ENCODE measurements at places on chromosomes 16 and 17.

DNA sequence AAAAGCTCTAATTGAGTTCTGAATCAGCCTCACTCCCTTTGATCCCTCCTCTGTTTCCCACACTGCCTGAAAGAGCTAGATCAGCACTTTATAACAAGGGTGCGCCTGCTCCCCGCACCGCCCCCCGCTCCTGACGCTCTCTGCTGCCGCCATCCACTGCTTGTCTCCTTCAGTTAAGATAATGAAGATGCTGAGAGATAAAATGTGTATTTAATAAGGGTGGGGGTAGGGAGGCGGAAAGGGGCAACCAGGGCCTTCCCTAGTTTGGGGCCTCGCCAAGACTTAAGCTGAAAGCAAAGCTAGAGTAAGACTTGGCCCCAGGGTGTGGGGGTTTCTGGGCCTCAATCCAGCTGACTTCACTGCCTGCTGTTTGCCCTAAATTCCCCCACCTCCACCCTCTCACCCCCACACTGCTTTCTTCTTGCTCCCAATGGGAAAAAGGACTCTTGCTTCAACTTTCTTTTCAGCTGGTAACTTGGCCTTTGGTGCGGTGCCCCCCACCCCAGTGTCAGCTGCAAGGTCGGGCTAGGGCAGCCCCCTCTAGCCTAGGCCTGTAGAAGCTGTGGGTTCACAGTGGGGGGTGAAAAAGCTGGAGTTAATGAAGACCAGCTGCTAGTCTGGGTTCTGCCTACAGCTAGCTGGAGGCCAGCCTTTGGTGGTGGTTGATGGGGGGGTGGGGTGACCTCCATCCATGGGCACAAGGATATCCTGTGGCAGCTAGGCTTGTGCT lies 1.8 kb upstream of the RARA start:
- DNase-seq = no peak

GRCh38 chr17:59427425-59427921 lies 96.0 kb downstream of the YPEL2 start:
- no peak for DNase-seq

GRCh38 chr17:35870906-35871819 lies 2.5 kb upstream of the HEATR9 start:
- DNase-seq = no peak

- no peak for DNase-seq
These were observed 2.6 kb downstream of the PDF start for GRCh38 chr16:69327585-69328310.

DNA sequence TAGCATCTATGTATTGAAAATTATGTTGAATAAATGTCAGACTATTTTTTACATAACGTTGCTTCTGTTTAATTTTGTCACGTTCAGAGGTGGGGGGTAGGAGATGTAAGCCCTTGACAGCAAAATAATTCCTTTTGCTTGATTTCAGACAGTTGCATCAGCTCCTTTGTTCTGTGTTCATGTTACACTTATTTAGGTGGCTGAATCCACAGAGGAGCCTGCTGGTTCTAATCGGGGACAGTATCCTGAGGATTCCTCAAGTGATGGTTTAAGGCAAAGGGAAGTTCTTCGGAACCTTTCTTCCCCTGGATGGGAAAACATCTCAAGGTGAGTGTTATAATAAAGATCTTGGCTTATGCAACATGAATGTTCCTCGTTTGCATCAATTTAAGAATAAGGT lies 4.5 kb downstream of the HERPUD1 start:
- DNase-seq = no peak

GRCh38 chr17:38361694-38362465 lies 10.2 kb downstream of the SOCS7 start:
- DNase-seq = peak; percentile 12

DNA sequence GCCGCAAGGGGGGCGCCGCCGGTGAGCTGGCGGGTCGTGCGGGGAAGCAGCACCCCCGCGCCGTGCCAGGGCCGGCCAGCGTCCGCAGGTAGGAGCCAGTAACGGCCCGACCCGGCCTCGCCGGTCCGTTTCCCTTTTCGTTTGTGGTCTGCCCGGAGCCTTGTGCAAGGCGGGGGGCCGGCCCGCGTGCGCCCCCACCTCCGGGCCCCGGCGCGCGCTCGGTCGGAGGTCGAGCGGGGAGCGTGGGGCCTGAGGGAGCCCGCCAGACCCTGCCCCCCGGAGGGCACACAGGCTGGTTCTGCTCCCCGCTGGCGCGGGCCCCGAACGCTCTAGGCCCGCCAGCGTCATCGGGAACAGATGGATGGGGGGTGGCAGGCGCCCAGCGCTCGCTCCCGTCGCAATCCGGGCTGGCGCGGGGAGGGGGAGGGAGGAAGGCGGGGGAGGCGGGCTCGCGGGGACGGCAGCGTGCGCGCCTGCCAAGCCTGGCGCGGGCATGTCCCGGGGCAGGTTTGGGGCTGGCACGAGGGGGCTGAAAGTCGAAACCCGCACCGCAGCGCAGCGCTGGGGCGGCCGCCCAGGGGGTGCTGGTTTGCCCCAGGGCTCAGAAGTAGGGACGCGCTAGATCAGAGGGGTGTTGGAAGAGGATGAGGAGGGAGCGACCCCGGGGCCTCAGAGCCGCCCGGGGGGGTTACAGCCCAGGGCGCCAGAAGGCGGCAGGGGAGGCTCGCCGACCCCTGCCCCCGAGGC lies 1.5 kb upstream of the GSE1 start:
- peak; percentile 64 for DNase-seq

GRCh38 chr16:50955311-50955710 lies 195.8 kb downstream of the SALL1 start:
- no peak for DNase-seq

GRCh38 chr17:64176556-64176955 lies 46.6 kb upstream of the ERN1 start:
- DNase-seq = no peak

- no peak for DNase-seq
These were observed 223.7 kb upstream of the DYNLRB2 start for GRCh38 chr16:80317116-80317515.

GRCh38 chr16:63850979-63851378 lies 1270.9 kb downstream of the CDH11 start:
- DNase-seq = no peak

- peak; percentile 78 for DNase-seq
These were observed at the start of gene TIMP2 for GRCh38 chr17:78925234-78925633. TIMP2 (minus strand) TSS chr17:78925387; CDS start chr17:78925088, 299 bp downstream.

DNA sequence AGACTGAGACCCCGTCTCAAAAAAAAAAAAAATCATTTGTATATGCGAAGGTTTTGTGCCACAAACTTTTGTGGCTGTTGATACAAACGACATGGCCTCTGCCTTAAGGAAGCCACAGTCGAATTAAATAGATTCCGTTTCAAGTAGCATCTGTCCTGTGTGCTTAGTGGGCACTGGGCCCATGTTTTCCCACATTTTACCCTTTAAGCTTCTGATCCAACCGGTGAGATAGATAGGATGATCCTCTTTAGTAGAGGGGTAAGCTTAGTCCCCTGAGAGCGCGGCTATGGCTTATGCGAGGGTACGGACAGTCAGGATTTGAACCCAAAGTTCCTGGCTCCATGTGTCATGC lies 776 bp upstream of the TMEM219 start:
- no peak for DNase-seq

DNA sequence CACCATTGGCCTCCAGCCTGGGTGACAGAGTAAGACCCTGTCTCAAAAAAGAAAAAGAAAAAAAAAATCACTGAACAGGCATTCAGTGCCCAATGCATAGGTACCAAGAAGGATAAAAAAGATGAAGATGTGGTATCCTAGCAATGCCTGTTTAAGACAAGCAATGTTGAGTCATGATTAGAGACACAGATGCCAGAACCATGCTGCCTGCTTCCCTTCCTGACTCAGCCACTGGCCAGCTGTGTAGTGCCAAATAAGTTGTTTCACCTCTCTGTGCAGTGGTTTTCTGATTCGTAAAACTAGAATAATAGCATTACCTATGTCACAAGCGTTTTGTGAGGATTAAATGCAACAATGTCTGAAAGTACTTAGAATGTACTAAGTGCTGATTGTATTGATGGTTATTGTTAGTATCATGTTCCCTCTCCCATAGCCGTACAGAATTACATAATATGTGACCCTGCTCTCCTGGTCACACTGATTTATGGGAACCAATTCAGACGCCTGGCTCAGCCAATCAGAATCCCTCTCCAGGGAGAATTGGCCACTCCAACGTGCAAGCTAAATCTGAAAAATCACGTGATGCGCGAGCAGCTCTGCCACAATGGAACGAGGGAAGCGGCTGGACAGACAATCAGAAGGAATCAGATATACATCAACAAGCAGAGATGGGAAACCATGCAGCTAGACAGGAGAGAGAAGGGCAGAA lies 241.9 kb downstream of the SLC39A11 start:
- no peak for DNase-seq

GRCh38 chr17:62650587-62650986 lies 23.1 kb downstream of the MRC2 start:
- DNase-seq = no peak

GRCh38 chr17:66537502-66537901 lies 235.1 kb downstream of the PRKCA start:
- DNase-seq = no peak

DNA sequence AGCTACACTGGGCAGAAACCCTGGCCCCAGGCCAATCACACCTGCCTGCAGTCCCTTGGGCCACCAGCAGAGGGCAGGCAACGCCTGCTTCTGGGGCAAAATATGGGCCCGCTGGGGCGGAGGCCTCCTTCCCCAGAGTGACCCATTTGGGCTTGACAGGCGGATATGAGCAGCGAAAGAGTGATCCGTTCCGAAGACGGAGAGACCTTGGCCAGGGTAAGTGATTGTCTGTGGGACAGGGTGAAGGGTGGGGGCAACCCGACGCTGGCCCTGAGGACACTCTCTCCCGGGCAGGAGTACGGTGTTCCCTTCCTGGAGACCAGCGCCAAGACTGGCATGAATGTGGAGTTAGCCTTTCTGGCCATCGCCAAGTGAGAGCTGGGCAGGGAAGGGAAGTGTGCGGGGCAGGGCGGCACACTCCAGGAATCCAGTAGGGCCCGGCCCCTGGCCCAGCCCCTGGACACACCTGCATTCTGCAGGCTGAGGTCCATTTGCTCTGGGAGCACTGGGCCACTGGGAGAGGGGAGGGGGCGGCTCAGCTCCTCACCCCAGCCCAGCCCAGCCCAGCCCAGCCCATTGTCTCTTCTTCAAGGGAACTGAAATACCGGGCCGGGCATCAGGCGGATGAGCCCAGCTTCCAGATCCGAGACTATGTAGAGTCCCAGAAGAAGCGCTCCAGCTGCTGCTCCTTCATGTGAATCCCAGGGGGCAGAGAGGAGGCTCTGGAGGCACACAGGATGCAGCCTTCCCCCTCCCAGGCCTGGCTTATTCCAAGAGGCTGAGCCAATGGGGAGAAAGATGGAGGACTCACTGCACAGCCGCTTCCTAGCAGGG lies 3.5 kb upstream of the NHERF1 start:
- peak; percentile 57 for DNase-seq

- DNase-seq = peak; percentile 68
These were observed 58.3 kb downstream of the WIPI1 start for GRCh38 chr17:68398691-68399637.

- no peak for DNase-seq
These were observed 562.0 kb upstream of the GOT2 start for GRCh38 chr16:59295993-59296736.

DNA sequence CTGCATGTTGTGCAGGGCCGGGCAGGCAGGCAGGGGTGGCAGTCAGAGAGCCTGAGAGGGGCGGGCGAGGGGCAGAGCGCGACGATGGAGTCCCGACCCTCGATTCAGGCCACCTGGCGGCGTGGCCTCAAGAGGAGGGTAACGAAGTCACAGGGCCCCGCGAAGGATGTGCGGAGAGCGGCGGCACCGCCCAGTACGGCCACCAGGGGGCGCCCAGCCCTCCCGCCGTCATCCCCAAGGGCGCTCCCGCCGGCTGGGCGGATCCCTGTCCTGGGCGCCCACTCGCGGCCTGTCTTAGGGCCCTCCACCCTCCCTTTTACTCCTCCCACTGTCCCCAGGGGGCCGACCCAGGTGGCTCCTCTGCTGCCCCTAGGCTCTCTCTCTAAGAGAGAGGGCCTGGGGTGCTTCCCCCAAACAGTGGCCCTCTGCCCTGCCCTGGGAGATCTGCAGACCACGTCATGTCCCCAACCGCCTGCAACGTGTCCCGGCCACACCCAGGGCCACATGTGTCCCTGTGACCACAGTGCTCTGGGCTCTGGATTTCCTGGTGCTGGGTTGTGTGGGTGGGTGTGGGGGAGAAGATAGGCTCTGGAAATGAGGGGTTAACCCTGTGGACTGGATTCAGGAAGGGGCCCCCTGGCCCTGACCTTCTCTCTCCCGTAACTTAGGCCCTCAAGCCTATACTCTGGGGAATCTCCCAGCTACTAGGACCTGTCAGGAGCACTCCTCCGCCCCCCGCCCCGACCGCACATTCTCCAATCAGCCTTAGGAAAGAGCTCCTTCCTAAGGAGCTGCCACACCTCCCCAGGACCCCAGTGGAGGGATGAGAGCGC lies 5.9 kb downstream of the DPEP2 start:
- peak; percentile 75 for DNase-seq

DNA sequence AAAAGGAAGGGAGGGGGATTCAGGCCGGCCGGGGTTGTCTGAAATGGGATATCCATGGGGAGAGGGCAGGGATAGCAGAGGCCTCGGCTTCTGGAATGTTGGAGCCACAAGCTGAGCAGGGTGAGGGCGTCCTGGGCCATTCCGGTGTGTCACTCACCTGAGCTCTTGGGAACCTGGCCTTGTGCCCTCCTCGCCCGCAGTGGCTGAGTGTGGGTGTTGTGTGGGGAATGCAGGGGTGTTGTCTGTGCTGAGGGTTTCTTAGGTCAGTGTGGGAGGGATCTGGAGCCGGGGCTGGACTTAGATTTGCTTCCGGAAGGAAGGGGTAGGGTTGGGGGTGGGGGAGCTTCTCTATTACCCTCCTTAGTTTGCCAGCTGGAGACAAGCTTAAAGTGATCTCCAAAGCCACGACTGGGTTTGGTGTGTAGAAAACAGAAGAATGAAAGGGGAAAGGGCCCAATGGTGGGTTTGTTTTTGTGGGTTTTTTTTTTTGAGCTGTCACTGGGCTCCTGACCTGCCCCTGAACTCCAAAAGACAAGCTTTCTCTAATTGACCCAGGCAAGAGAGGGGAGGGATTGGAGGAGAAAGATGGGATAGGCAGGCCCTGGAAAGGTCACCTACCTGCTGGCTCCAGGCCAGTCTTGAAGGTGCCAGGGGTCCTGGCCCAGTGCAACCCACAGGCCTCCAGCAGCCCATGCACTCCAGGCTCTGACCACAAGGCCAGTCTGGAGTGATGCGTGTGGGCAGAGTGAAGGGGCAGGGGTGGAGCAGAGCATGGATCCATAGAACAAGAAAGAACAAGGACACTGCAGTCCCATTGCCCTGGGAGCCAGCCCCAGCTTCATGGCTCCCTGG lies at the start of gene SULT1A2:
Gene SULT1A2 (minus strand): TSS at position 211 of the 852 bp plus-strand sequence. CDS start 1,120 bp downstream, outside the sequence.
- DNase-seq = peak; percentile 99

GRCh38 chr16:29819506-29819905 lies 756 bp upstream of the MVP start:
- DNase-seq = no peak

GRCh38 chr16:85717393-85718152 lies 28.8 kb upstream of the GINS2 start:
- DNase-seq = no peak

DNA sequence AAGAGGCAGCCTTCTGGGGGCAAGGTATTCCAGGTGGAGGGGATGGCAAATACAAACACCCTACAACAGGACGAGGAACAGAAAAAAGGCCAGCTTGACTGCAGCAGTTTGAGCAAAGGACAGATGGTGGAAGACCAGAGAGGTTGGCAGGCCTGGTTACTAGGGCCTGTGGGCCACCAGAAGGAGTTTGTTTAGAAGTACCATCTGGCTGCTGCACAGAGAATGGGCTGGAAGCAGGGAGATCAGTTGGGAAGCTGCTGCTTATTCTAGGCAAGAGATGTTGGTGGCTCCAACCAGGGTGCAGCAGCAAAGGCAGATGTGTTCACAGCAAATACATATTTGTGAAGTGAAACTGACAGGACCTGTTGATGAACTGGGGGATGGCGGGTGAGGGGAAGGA lies 2.9 kb upstream of the YPEL2 start:
- DNase-seq = no peak

GRCh38 chr16:27181019-27181790 lies 22.1 kb upstream of the KDM8 start:
- no peak for DNase-seq

Measured in PC-9 (cell line).